ENCODE measurements at places on chromosomes 7 and 10. TPM values are rescaled to one million over a fixed set of nuclear protein-coding genes. Genes with fewer than 3 reads are reported as not detected.

DNA sequence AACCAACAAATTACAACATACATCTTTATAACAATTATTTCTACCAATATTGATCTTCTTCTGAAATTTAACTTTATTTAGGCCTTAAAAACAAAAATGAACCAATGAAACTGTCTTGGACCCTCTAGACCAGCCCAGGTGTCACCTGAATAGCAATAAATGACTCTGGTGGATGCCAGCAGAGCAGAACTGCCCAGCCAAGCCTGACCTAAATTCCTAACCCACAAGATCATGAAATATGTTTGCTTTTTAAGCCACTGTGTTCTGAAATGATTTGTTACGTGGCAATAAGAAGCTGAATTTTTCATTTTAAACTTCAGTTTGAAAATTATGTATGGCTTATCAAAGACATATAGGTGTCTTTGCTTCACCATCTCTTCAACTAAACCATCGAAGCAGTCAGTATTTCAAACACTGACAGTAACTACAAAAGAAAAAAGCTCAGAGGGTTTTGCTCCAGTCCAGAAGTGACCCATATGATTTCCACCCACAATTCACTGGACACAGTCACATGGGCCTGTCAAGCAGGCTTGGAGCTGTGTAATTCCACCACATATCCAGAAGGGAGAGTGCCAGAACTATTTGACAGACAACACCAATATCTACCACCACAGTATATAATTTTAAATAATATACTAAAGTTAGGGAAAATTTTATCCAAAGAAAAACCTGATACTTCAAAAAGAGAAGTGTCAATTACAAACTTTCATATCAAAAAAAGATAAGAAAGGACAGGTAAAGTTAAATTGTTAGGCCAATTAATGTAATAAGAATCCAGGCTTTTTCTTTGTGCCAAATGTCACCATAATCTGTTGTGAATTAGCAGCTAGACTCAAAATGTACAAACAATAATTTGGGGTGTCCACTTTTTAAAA, 94.5 kb downstream of the KMT2C start:
- peaks cover 7% of the 10 kb centered on the region for H3K4me1 ChIP-seq
- no peak overlapping the region for H3K4me3 ChIP-seq
- no peak for DNase-seq
- H3K27me3 ChIP-seq, result no peaks in the 10 kb centered on the region
- H3K27ac ChIP-seq, result no peak overlapping the region

GRCh38 chr7:78345979-78346378, 547.4 kb downstream of the PHTF2 start:
- H3K4me1 ChIP-seq, result peaks cover 6% of the 10 kb centered on the region
- DNase-seq, result no peak
- H3K4me3 ChIP-seq, result no peak overlapping the region
- H3K27me3 ChIP-seq, result no peaks in the 10 kb centered on the region
- no peak overlapping the region for H3K27ac ChIP-seq
- peaks cover 11% of the 10 kb centered on the region for H3K36me3 ChIP-seq

DNA sequence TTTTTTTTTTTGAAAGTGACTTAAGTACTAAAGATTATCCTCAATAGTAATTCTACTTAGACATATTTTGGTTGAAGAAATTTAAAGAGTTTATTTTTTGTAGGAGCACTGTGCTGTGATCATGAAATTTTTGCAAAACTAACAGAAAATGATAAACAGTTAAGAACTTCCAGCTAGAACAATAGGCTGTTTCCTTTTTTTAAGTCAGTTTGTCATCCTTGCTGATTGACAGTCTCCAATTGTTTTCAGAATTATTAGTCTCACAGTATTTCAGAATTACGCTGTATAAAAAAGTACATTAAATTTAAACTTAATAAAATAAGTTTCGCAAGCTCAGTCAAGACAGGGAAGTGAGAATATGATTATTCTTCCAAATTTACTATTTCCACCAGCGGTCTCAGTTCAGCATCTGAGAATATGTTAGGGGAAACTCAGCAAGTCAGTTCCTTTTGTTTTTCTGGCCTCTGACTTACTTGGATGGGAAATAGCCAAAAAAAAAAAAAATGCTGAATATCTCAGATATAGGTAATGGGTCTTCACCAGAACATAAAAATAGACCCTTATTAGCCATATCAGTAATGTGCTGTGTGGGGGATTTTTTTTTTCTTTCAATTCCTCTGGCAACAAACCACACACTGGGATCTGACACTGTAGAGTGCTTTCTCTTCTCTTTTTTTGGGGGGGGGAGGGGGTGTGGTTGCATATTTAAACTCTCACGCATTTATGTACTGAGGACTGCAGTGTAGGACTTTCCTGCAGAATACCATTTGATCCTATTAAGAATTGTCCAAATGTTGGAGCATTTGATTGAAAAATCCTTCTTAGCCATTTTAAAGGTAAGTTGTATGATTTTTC, at the start of gene CD36:
CD36 (plus strand) TSS at position 732 of the 855 bp plus-strand sequence. CDS start 8,099 bp downstream, outside the sequence.
- H3K4me3 ChIP-seq, result no peak within 1 kb of the TSS
- H3K4me1 ChIP-seq, result 0 out of 2 replicates have a peak, but pooled peaks cover 5% of the 10 kb centered on the region
- no peak for DNase-seq
- H3K36me3 ChIP-seq, result no peaks in the 10 kb centered on the region

GRCh38 chr10:110391541-110391940, 86.8 kb upstream of the SMNDC1 start:
- no peak for DNase-seq
- no peak overlapping the region for H3K27ac ChIP-seq
- no peaks in the 10 kb centered on the region for H3K27me3 ChIP-seq
- peaks cover 20% of the 10 kb centered on the region for H3K4me1 ChIP-seq
- H3K4me3 ChIP-seq, result no peak overlapping the region

The HABP2 gene
- 0.09 TPM for total RNA-seq
